Activated B cell treated with CpG ODN at 0.5 μM for 24 hours (primary cell): ENCODE measurements at places on chromosomes 2 and 18. TPM values are rescaled to one million over a fixed set of nuclear protein-coding genes. Genes with fewer than 3 reads are reported as not detected.

DNA sequence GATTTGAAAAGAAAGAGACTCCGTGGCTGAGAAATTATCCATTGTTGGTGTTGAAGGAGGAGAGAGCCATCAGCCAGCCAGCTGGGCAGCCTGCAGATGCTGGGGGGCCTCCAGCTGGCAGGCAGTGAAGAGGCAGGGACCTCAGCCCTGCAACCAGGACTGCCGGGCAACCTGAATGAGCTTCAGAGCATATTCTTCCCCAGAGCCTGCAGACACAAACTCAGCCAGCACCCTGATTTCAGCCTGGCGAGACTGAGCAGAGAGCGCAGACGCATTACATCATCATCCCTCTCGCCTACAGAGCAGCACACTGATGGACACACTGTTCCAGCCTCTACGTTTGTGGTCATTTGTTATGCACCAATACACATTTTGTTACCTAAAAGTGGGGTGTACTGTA, 150.7 kb upstream of the RAB6C start:
- no peak for DNase-seq
- no peak overlapping the region for H3K4me3 ChIP-seq
- H3K27me3 ChIP-seq = peaks cover 8% of the 10 kb centered on the region
- no peak overlapping the region for H3K27ac ChIP-seq

The LIMS4 gene
- 0.47 TPM in 1 of 2 replicates, not detected in the other for total RNA-seq

The MC2R gene
- total RNA-seq = not detected in 2 replicates

The ACTG2 gene
- total RNA-seq = not detected in 2 replicates

- no peak overlapping the region for H3K4me3 ChIP-seq
- no peaks in the 10 kb centered on the region for H3K36me3 ChIP-seq
- H3K27me3 ChIP-seq = no peaks in the 10 kb centered on the region
- H3K4me1 ChIP-seq = no peaks in the 10 kb centered on the region
- no peak for DNase-seq
Observed at GRCh38 chr18:36633961-36634412, 194.8 kb downstream of the TPGS2 start.

DNA sequence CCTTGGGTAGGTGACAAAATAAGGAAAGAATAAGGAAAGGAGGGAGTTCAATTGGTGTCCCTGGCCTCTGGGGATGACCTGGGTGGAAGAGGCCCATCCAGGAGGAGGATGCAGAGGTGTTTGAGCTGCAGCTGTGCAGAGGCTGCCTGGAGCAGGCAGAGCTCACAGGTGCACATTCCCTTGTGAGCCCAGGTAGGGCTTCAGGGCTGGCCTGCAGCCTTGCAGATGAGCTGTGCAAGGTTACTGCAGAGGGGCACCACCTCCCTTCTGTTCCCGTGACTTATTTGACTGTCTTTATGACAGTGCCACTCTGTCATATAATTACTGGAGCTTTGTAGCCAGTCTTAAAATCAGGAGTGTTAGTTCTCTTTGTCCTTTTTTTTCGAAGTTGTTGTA, 263.2 kb upstream of the HS6ST1 start:
- H3K36me3 ChIP-seq = no peaks in the 10 kb centered on the region
- H3K4me1 ChIP-seq = no peaks in the 10 kb centered on the region
